ENCODE measurements at places on chromosomes 1 and 21.

DNA sequence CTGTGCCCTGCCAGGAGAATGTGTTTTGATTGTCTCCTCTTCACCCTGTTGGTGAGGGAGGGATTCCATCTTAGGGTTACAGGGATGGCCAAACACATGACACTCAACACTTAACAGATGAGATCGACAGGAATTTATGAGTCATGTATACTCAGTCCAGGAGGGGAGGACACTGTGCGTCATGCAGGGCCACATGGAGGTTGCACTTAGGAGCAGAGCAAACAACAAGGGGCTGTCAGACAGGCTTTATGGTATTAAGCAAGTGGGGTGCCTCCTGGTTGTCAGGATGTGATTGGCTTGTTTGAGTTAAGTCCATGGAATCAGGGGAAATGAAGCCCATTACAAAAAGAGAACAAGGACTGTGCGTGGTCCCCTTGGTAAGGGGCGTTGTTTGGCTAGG is 26.9 kb downstream of the EDARADD start:
- DNase-seq: no peak

- DNase-seq: no peak
Observed at GRCh38 chr21:39503123-39503762, 51.5 kb downstream of the SH3BGR start.

DNA sequence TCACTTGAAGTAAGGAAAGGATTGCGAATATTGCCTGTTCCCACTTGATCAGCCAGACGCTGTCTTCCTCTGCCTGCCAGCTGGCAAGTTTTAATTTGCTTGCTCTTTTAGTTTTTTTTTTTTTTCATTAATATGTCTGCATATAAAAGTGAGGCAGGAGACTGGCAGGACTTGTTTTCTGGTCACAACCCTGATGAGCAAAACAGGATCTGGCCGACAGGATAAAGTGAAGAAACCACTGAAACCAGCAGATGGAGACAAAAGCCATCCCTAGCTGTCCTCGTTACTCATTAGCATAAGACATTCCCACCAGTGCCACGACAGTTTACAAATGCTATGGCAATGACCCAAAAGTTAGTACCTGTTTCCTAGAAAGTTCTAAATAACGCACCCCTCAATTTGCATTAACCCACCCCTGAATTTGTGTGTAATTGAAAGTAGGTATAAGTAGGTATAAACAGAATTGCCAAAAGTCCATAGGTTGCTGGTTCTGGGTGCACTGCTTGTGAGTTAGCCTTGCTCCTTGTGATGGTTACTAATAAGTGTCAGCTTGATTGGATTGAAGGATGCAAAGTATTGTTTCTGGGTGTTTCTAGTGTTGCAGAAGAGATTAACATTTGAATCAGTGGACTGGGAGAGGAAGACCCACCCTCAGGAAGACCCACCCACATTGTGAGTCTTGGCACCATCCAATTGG is 60.8 kb downstream of the ZNF684 start:
- peak; percentile 19 for DNase-seq

GRCh38 chr1:165497069-165498013 is 46.5 kb upstream of the LRRC52 start:
- no peak for DNase-seq

GRCh38 chr1:68600049-68600661 is 103.3 kb upstream of the DEPDC1 start:
- no peak for DNase-seq

- no peak for DNase-seq
Observed at GRCh38 chr1:79090985-79091384, 84.5 kb upstream of the ADGRL4 start.

- DNase-seq: peak; percentile 32
Observed at GRCh38 chr1:54284781-54285529, 85.0 kb downstream of the MRPL37 start.
